ENCODE measurements at places on chromosomes 7 and 10.

DNA sequence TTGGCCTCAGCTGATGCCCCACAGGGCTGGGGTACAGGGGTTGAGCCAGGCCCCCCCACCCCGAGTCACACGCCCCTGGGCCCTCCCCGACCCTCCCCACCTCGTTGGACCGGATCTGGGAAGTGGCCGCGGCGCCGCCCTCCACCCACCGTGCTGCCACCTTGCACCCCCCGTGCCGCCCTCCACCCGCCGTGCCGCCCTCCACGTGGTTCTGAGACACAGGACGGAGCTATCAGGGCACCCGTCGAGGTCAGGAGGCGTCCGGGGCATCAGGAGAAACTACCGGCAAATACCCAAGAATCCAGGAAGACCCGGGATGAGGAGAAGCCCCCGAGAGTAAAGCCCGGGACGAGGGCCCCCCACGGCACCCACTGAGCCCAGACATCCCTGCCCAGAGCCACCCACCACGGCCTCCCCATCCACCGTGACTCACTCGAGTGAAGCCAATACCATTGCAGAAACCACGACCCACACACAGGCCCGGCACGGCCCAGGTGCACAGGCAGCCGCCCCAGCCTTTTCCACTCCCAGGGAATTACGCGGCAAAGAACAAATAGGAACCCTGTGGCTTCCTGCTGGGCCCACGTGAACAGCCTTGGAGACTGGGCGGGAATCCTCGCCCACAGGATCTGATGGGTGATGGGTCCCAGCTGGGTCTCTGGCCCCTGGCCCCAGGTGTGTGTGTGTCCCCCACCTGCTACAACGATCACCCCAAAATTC is 34.0 kb downstream of the ADAP1 start:
- H3K27me3 ChIP-seq: no peaks in the 10 kb centered on the region
- peaks cover 3% of the 10 kb centered on the region for H3K4me1 ChIP-seq
- no peak for DNase-seq
- no peak overlapping the region for H3K4me3 ChIP-seq
- H3K36me3 ChIP-seq: no peaks in the 10 kb centered on the region
- no peak overlapping the region for H3K27ac ChIP-seq

DNA sequence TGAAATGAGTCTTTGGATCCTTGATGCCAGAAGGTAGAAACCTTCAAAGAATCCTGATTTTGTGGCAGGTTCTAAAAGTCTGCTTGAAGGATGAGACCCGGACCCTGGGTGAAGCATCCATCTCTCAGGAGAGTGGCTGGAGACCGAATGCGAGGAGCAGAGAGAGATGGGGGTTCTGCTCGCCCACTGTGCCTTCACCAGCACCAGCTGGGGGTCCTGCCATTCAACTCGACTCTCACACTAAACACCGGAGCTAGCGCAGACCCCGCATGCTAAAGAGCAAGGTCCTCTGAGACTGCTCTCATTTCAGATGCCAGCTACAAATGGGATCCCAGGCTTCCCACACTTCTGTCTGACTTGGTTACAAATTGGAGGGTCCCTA is 218.4 kb downstream of the GLRX3 start:
- no peaks in the 10 kb centered on the region for H3K36me3 ChIP-seq
- H3K27me3 ChIP-seq: no peaks in the 10 kb centered on the region
- H3K27ac ChIP-seq: no peak overlapping the region

GRCh38 chr7:93202594-93203250 is 23.5 kb downstream of the HEPACAM2 start:
- H3K27me3 ChIP-seq: peaks cover 6% of the 10 kb centered on the region
- no peak overlapping the region for H3K27ac ChIP-seq
- H3K36me3 ChIP-seq: no peaks in the 10 kb centered on the region
- no peak overlapping the region for H3K4me3 ChIP-seq
- H3K4me1 ChIP-seq: no peaks in the 10 kb centered on the region

DNA sequence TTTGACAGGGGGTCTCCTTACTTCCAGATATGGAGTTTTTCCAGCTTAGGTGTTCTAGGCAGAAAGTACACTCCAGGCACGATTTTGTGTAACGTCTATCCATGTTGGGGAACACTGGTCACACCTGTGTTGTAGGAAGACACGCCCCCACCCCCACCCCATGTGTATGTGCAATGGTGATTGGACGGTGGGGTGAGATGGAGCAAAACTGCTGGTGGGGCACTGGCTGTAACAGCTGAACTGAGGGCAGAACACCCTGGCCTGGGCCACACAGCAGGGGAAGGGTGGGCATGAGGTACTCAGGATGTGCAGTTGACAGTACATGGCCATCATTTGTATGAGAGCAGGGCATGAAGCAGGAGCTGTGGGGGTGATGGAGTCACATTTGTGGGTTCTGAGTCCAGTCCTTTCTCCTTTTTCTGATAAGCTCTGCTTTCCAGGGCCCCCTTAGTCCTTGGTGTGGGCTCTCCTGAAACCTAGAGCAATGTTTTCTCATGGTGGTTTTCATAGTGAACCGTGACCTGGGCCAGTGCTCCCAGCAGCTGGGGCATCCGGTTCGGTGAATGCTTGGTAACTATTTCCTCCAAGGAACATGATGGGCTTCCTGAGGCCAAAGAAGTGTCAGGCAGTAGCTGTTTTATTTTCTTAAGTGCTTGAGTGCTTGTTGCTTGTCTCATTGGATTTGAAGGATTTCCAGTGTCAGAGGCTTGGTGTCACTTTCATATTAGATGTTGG is 63.4 kb upstream of the AQP1 start:
- H3K36me3 ChIP-seq: no peaks in the 10 kb centered on the region
- no peak for DNase-seq
- H3K4me1 ChIP-seq: no peaks in the 10 kb centered on the region

GRCh38 chr10:103768345-103768744 is 87.0 kb downstream of the SH3PXD2A start:
- no peaks in the 10 kb centered on the region for H3K36me3 ChIP-seq
- no peak for DNase-seq
- no peaks in the 10 kb centered on the region for H3K4me1 ChIP-seq
- no peak overlapping the region for H3K4me3 ChIP-seq
- no peak overlapping the region for H3K27ac ChIP-seq

DNA sequence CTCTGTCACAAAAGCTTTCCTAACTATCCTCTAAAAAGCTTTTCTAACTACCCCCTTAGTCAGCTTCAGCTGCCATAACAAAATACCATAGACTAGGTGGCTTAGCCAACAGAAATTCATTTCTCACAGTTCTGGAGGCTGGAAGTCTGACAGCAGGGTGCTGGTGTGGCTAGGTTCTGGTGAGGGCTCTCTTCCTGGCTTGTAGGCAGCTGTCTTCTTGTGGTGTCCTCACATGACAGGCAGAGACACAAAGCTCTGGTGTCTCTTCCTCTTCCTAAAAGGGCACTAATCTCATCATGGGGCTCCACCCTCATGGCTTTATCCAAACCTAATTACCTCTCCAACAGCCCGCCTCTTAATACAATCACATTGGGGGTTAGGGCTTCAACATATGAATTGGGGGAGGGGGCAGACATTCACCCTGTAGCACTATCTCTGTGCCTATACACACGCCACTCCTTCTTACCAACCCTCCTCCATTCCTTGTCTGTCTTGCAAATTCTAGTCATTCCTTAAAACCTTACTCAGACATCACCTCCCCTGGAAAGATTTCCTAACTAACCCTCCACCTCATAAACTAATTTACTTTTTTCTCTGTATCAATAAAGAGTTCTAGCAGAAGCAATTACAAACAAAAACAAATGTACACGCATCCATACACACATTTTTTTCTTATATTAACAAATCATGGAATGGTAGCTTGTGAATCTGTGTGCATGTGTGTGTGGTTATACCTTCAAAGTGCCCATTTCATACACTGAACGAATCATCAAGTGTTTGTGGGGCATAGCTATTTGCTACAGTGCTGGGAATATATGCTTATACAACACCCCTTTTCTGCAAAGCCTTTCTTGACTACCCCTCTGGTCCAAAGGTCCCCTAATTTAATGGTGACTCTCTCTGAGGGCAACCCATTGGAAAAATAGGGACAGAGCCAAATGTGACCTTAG is 26.4 kb downstream of the RHOBTB1 start:
- no peak for DNase-seq
- no peaks in the 10 kb centered on the region for H3K27me3 ChIP-seq
- H3K4me1 ChIP-seq: no peaks in the 10 kb centered on the region
- no peaks in the 10 kb centered on the region for H3K36me3 ChIP-seq
- no peak overlapping the region for H3K27ac ChIP-seq

GRCh38 chr10:95755511-95756004 is 405 bp upstream of the ENTPD1 start:
- no peaks in the 10 kb centered on the region for H3K36me3 ChIP-seq
- no peak for DNase-seq
- no peak overlapping the region for H3K4me3 ChIP-seq
- H3K27me3 ChIP-seq: no peaks in the 10 kb centered on the region

DNA sequence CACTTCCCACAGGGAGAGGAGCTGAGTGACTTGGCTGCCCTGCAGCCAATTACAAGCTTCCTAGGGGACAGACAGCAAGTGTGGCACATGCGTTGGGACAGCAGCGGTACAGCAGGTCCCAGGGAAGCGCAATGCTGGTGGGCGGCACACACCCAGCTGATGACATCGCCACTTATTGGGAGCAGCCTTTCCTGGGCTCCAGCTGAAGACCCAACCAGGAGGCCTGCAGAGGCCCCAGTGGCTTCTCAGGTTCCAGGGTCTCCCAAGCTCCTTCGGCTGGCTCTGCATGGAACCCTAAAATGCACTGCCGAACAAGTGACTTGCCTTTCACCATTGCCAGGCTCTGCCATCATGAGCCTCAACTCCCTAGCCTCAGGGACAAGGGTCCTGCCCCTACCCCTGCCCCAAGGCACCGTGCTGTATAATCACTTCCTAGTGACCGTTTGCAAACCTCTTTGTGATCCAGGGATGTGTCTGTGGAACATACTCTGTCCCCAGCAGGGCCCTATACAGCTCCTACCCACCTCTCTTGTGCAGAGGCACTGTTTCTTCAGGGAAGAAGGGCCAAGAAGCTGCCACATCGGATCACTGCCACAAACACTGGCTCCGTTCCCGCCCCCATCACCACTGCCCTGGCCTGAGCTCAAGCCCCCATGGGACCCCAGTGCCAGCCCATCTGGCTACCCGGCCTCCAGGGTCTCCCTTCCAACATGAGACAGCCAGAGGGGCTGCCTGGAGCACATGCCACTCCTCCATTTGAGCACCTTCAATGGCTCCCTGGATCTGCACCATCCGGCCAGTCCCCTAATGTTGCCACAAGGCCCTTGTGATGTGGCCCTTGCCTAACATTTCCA is 19.3 kb upstream of the SLIT1 start:
- no peaks in the 10 kb centered on the region for H3K27me3 ChIP-seq
- no peaks in the 10 kb centered on the region for H3K36me3 ChIP-seq
- DNase-seq: no peak
- H3K4me3 ChIP-seq: no peak overlapping the region
- no peaks in the 10 kb centered on the region for H3K4me1 ChIP-seq

DNA sequence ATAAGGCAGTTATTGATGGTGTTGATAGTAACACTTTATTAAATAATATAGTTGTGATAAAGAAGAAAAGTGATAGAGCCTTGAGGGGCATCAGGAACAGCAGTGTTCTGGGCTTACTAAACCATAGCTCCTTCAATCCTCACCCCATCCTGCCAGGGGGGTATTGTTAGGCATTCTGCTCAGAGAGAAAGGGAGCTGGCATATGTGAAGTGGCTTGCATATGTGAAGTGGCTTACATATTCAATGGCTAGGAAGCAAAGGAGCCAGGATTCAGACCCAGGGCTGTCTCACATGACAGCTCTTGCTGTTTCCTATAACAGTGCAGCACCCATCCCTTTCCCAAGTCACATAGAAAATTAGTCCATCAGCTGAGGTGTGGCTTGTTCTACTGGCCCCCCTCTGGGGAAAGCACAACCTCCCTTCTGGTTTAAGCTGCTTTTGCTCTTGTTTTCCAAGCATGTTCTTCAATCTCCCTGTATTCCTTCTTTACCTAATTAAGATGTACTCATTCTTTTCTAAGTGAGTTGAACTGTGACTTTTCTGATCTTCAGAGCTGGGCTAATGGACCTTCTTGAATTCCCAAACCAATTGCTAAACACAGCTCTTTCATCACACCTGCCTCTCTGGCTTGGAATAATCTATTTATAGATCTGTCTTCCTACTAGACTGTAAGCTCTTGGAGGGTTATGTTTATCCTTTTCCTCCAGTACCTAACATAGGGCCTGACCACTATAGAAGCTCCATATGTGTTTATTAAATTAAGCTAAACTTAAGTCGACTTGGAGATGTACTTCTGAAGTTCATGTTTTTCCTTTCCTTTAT is 108.7 kb upstream of the GLI3 start:
- no peaks in the 10 kb centered on the region for H3K27me3 ChIP-seq
- H3K27ac ChIP-seq: no peak overlapping the region
- no peak for DNase-seq
- H3K4me3 ChIP-seq: no peak overlapping the region
- H3K36me3 ChIP-seq: no peaks in the 10 kb centered on the region

DNA sequence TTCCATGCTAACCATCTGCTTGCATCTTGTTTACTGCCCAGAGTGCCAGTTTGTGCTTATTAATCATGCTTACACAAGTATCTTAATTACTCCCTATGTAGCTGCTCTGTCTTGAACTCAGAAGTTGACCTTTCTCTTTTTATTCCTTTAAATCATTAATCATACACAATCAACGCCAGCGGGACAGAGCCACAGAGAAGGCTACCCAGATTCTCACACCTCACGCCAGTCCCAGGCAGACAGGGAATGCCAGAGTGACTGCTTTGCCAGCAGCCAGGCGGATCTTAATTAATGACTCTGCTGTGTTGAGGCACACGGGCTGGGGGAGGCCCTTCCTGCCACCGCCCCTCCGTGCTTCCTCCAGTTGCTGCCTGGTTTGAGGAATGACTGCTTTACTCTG is 229.4 kb downstream of the LRMDA start:
- peaks cover 34% of the 10 kb centered on the region for H3K4me1 ChIP-seq
- peaks cover 2% of the 10 kb centered on the region for H3K36me3 ChIP-seq
- H3K27me3 ChIP-seq: no peaks in the 10 kb centered on the region

DNA sequence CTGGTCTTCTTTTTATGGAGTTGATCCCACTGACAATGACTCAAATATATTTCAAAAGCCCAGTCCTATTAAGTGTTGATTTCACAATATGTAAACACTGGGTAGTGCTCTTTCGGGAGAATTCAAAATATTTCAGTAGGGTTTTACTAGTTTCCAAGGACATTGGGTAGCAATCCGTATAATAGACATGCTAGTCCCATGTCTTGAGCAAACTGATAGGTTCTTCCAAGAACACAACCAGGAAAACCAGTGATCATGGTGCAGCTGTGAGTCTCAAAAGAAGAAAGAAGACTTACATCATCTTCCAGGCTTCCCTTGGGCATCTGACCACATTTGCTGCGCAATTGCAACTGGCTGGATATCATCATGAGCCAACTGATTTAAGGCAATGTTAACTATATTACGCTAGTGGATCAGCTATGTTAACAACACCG is 59.3 kb upstream of the APBB1IP start:
- no peaks in the 10 kb centered on the region for H3K36me3 ChIP-seq
- DNase-seq: no peak
- H3K27ac ChIP-seq: no peak overlapping the region
- no peak overlapping the region for H3K4me3 ChIP-seq
- no peaks in the 10 kb centered on the region for H3K4me1 ChIP-seq
- no peaks in the 10 kb centered on the region for H3K27me3 ChIP-seq

- no peaks in the 10 kb centered on the region for H3K36me3 ChIP-seq
- no peaks in the 10 kb centered on the region for H3K27me3 ChIP-seq
- no peak for DNase-seq
- no peaks in the 10 kb centered on the region for H3K4me1 ChIP-seq
- no peak overlapping the region for H3K27ac ChIP-seq
- H3K4me3 ChIP-seq: no peak overlapping the region
Observed at GRCh38 chr10:103765168-103765567, 90.2 kb downstream of the SH3PXD2A start.

Data from liver (tissue), 10 donors.